Glomerular endothelial cell (primary cell): ENCODE measurements at places on chromosomes 16 and 17. TPM values are rescaled to one million over a fixed set of nuclear protein-coding genes. Genes with fewer than 3 reads are reported as not detected.

The TPSB2 gene
- total RNA-seq: not detected in 2 replicates

DNA sequence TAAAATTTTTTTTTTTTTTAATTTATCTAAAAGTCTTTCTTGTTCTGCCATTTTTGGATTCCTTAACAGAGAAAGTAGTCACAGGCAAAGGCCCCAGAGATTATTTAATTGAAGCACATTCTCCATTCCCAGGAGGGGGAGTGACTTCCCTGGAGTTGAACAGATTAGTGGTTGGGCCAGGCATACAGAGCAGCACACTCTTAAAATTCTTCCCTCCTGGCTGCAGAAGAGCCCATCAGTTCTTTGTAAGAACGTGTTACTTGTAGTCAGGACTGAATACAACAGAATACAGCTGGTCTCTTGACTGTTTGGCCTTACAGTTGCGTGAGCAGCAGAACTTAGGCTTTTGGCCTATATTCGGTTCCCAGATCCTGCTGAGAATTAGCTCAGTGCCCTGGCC, 1.8 kb downstream of the ALKBH5 start:
- no peak for DNase-seq

DNA sequence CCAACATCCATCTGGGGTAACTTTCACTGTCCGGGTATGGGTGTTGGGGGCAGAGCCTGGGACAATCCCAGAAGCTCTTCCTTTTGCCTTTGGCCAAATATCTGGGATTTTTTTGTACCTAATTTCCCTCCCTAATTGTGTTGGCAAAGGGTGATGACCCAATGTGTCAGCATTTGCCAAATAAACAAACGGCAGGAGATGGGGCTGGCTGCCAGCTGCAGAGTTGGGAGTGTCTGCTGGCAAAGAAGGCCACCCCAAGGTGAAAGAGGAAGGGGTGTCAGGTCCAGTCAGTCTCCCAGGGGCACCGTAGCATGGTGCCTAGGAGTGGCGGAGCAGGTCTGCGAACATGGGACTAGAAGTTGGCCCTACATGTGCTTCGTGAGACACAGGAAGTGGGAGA, 73.0 kb downstream of the SLC6A2 start:
- no peak for DNase-seq

The SPATA22 gene
- total RNA-seq: not detected in 2 replicates

The NEUROD2 gene
- total RNA-seq: not detected in 2 replicates

DNA sequence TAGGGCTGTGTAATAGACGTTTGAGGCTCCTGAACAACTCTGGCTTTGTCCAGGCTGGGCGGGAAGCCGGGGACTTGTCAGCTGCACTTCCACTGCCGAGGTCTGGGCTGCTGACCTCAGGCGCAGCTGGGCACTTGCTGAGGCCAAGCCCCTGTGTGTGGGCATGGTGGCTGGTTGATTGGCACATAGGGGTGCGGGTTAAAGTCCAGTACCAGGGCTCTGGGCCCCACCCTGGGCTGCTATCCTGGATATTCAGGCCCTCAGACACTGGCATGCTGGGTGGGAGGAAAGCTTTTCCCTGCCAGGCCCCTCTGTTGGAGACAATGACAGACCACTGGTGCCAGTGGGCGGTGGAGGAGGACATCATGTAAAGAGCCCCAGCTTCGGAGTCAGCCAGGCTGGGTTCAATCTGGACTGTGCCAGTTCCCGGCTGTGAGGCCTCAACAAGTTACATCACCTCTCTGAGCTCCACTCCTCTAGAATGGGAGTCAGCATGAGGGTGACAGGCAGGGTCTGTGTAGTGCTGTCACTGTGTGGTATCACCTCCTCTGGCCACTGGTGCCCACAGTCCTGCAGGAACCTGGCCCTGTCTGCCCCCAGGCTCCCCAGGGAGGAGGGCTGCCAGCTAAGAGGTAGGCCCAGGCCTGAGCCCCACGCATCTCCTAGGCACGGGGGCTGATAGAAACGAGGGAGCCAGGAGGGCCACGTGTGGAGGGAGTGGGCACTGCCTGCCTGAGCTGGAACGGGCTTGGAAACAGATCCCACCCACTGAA, 42.5 kb downstream of the PSME3IP1 start:
- no peak for DNase-seq

DNA sequence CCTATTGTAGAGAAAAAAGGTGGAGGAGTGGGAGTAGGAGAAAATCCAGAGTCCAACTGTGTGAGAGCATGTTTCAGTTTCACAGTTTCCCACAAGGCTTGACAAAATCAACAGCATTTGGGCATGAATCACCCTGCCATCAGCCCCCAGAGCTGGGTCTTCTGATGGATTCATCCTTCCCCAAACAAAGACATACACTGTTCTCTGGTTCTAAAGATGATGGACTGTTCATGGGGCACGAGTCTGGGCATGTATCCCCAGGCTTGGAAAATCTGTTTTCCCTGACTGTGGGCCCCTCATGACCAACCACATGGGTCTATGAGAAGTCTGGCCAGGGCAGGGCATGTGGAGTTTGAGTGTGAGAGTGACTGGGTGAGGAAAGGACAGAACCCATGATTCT, 210.4 kb upstream of the IRX5 start:
- no peak for DNase-seq

DNA sequence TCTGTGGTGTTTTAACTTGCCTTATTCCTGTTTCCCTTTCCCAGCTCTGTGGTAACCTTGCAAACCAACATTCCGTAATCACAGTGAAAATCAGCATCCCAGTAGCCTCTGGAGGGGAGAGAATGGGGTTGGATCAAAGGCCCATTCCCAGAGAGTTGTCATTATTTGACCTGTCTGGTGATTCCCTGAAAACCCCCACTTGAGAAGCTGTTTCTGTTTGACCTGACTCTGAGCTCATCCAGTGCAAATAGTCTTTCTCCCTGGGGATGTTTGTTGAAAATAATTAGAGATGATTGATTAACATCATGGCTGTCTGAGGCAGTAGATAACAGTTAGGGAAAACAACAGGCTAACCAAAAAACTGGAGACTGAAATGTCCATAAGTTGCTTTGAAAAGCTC, 3.0 kb downstream of the CACNG1 start:
- DNase-seq: no peak

DNA sequence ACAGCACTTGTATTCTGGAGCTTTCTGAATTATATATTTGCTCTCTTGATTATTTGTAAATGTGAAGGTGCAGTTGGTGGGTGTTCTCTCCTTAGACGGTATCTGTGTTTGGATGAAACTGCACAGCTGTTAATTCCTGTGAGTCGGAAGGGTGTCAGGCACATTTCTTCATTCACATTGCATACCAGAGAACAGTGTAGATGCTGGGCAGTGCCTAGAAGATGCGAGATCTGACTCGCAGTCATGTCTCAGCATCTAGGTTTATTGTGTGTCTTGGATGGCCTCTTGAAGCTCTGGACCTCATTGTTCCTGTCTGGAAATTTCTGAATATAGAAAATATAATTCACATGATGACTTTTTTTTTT, 61.2 kb downstream of the CLEC16A start:
- DNase-seq: no peak

The KRT27 gene
- not detected in 2 replicates for total RNA-seq

GRCh38 chr17:14052886-14053615, 16.3 kb upstream of the COX10 start:
- DNase-seq: no peak

The DRC7 gene
- total RNA-seq: 0.05 TPM in 1 of 2 replicates, not detected in the other

GRCh38 chr17:63930951-63931575, 1.1 kb downstream of the CD79B start:
- no peak for DNase-seq

- DNase-seq: no peak
These were observed 23.4 kb downstream of the ITGAE start for GRCh38 chr17:3777366-3778120.

DNA sequence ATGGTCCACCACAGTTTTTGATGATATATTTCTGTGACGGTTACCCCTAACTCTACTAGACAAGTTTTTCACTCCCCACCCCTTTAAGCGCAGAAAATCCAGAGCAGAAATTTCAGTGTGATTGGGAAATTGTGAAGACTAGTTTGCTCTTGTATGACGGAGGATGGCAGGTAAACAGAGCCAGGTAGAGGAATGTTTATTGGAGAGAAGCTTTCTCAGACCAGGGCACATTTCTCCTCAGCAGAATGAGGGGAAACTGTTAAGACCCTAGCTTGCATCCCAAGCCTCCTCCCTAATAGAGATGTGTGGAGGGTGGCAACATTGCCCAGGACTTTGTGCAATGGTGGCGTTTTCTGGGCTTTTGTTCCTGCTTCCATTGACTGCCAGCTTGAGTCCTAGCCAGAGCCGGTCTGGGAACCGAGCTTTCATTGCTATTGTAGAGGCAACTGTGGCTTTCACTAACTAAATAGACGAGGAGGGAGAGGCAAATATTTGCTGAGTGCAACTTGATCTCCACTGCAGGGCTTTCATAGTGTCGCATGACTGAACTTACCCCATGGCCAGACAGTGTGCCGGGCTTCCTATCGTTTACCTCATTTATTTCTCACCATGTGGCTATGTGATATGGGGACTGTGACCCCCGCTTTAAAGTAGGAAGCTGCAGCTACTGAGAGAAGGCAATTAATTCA, 159.6 kb upstream of the MPHOSPH6 start:
- no peak for DNase-seq

GRCh38 chr16:18582902-18583301, 21.0 kb upstream of the NOMO2 start:
- no peak for DNase-seq

GRCh38 chr16:59593194-59593661, 859.1 kb upstream of the GOT2 start:
- no peak for DNase-seq

DNA sequence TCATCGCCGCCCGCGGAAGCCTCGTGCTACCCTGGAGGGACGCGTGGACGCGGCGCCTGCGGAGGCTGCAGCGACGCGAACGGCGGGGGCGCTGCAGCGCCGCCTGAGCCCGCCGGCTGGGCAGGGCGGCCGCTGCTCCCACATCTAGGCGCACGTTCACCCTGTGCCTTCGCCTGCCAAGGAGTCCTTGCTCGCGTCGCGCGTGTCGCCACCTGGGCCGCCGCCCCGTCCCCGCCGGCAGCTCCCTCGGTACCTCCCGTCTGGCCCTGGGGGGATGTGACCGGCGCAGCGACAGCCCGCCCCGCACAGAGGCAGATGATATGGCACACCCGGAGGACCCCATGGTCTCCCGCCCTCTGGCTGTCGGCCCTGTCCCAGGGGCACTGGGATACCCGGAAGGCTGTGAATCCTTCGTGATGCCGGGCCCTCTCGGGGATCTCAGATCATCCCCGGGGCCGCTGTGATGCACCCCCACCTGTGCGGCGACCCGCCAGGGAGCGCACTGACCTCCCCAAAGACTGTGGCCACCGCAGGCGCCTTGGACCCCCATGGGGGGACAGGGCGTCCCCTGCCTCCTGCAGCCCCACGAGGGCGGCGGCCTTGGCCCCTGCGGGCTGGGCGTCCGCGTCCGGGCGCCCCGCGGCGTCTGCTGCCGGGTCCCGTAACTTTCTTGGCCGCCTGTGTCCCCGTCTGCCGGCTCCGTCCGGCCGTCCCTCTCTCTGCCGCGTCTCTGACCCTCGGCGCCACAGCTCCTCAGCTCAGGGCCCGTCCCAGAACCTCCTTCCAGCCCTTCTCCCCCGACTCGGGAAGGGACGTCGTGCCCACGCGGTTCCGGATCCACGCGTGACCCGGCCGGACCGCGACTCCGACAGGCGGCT, 689 bp upstream of the TBC1D24 start:
- no peak for DNase-seq

DNA sequence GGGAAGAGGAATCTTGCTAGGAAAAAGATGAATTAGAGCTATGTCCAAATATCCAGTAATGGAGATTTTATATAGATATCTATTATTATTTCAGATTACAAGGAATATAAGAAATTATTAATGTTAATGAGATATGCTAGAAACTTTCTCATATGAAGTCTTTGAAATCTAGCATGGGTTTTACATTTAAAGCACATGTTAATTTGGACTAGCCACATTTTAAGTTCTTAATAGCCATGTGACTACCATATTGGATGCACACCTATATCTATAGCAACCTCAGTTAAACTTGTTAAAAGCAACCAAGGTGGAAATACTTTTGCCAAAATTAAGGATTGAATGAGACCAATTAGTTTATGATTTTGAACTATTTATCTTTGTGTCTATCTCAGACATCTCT, 86.7 kb upstream of the CNTNAP4 start:
- DNase-seq: no peak
